ENCODE measurements at places on chromosomes 6 and 20.

GRCh38 chr20:22446613-22447446, 137.5 kb downstream of the FOXA2 start:
- DNase-seq, result no peak

DNA sequence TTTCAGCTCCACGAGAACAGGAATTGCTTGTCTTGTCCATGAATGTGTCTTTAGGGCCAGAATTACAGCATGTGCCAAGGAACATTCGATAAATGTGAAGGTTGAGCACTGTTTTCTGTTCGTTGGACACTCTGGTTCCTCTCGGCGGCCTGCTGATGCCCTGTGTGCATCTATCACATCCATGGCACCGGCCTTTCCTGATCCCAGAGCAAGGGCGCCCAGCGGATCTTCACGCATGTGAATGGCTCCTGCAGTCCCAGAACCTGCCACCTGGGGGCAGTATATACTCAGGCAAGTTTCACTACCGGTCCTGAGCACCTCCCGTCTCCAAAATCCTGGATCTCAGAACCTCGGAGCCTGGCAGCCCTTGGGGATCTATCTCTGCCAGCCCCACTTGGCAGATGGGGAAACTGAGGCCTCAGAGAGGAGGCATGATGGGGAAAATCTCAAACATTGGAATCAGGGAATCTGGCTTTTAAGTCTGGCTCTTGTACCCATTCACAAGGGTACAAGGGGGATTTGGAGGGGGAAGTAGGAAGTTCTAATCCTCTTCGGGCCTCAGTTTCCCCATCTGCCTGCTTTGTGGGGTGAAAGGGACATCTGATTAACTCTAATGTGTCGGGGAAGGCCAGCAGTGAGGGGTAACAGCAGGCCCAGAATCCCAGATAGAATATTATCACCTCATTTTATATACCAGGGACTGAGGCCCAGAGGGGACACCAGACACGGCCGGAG, 4.3 kb upstream of the CEBPB start:
- DNase-seq, result peak; percentile 97

GRCh38 chr6:6920987-6921313, 186.8 kb upstream of the RREB1 start:
- DNase-seq, result no peak

DNA sequence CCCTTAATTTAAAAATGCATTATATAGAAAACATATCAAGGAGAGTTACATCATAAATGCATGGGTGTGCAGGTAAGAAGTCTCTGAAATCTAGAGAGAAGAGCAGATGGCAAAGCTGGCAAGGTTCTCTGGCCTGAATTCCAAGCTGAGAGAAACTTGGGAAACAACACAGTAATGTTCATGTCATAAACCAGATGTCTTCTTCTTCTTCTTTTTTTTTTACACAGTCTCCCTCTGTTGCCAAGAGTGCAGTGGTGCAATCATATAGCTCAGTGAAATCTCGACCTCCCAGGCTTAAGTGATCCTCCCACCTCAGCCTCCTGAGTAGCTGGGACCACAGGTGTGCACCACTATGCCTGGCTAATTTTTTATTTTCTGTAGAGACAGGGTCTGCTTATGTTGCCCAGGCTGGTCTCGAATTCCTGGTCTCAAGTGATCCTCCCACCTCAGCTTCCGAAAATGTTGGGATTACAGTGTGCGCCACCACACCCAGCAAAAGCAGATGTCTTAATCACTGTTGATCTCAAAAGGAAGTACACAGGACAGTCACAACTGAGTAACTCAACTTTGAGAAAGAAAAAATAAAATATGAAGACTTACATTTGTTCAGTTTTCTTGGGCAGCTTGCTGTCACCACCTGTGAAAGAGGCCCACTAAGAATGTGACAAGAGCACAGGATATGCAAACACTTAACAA, 77.3 kb downstream of the DNAAF9 start:
- no peak for DNase-seq

DNA sequence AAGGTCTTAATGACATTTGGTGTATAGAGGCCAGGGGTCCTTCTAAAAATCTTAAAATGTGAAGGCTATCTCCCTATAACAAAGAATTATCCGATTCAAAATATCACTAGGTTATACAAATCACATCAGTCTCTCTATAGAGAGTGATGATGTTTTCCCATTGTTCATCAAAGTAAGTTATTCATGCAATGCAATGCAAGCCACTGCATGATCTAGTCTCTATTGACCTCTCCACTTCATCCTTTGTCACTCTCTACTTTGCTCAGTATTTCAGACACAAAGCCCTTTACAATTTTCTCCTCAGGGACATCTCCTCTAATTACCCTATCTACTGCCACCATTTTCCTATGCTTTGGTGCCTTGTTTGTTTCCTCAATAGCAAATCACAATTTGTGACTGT, 628.0 kb downstream of the HTR1B start:
- no peak for DNase-seq

DNA sequence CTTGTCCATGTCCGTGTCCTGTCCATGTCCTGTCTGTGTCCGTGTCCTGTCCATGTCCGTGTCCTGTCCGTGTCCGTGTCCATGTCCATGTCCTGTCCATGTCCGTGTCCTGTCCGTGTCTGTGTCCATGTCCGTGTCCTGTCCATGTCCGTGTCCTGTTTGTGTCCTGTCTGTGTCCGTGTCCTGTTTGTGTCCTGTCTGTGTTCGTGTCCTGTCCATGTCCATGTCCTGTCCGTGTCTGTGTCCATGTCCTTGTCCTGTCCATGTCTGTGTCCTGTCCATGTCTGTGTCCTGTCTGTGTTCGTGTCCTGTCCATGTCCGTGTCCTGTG, 55.0 kb upstream of the BHLHE23 start:
- DNase-seq, result no peak

DNA sequence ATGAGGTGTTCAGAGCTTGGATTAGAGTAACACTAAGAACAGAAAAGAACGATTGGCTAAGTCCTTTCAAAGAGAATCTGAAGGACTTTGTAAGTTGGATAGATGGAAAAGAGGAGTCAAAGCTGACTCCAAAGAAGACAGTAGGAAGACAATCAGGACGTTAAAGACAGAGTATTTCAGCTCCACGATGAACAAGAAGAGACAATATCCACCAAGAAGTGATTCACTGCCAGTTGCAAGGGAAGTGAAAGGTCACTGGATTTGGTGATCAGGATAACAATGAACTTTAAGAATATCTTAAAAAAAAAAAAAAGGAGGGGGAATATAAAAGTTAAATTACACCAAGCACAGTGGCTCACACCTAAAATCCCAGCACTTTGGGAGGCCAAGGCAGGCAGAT, 17.9 kb downstream of the REPS1 start:
- no peak for DNase-seq

GRCh38 chr6:125154761-125155135, 1.2 kb downstream of the TPD52L1 start:
- peak; percentile 45 for DNase-seq

- no peak for DNase-seq
Observed at GRCh38 chr6:168388641-168389633, 52.0 kb upstream of the SMOC2 start.

All from endothelial cell (in vitro differentiated cells).